ENCODE measurements at places on chromosomes 6 and 20.

DNA sequence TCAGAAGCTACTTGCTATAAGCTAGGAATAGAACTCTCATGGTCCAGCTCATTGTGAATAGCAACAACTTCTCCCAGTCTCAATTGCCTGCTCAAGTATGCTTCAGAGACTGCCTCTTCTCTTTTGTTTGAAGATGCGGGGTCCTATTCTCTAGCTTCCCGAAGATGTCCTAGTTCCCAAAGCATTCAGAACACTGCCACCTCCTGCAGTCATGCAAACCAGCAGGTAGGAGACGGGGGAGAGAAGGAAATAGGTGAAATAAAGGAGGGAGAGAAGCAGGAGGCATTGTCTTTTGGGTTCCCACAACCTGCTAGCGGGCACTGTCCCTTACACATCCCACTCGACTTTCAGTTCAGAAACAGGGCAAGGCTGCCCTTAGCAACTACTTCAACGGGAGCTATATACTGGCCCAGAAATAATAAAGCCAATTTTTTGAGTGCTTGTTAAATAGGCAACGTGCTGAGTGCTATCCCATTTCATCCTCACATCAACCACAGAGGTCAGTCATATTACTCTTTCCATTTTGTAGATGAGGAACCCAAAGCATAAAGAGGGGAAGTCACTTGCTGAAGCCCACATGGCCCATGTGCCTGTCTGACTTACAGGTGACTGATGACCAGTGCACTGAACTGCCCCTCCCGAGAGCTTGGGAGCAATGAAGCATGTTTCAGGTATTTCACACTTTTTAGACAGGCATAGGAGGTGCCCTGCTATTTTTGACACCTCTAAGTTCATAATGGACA, 61.9 kb upstream of the ATXN1 start:
- DNase-seq: no peak

GRCh38 chr6:13472099-13472498, 15.3 kb downstream of the GFOD1 start:
- no peak for DNase-seq

DNA sequence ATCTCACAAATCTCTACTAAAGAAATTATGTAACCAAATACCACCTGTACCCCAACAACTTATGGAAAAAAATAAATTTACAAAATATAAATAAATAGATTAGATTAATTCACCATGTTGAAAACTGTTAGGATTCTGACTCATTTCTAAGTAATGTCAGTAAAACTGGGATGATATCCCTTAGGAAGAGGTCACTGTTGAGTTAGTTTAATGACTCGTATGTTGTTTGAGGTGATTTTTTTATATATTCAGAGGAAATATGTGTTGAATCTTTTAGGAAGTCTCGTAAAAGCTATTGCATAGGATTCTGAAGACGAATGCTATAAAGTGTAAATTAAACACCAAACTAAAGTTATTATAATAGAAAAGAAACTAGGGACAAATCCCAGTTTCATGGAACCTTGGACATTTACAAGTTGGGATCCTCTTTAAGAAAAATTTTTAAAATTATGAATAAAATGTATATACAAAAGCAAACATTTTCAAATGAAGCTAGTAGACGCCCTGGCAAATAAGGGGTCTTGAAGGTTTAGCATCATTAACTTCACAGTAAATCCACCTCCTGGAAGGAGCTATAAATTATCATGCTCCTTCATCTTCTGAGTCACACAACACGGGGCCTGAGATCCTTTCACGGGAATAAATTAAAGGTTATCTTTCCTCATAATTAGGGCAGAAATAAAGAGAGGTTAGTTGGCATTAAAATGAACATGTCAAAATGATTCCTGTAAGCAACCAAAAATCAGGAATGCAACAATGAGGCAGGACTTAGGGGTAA, 37.0 kb upstream of the POU3F2 start:
- DNase-seq: no peak

- no peak for DNase-seq
These were observed 54.6 kb downstream of the FARS2 start for GRCh38 chr6:5315881-5316280.

DNA sequence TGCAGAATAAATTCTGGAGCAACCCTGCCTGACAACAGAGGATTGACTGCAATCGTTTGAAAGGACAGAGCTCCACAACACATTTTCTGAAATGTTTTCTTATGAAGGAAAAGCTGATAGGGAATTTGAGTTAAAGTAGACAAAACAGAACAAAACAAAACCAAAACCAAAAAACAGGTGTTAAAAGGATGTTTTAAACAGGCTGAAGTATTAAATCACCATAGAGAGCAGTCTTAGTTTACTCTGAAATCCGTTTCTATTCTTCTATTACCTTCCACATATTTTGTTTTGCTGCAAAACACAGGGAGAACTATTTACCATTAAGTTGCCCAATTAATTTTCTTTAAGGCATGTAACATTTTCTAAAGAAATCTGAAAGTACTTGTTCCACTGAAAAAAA, 93.4 kb upstream of the MLIP start:
- no peak for DNase-seq

GRCh38 chr6:1130709-1131108, 181.2 kb upstream of the FOXQ1 start:
- DNase-seq: no peak
